ENCODE measurements at places on chromosomes 2 and 18. TPM values are rescaled to one million over a fixed set of nuclear protein-coding genes. Genes with fewer than 3 reads are reported as not detected.

The ASAP2 gene
- total RNA-seq: 32.2 TPM

The FSHR gene
- total RNA-seq: not detected

The CCDC85A gene
- 31.0 TPM for total RNA-seq

The MC2R gene
- under 0.01 TPM for total RNA-seq

The PRKAG3 gene
- not detected for total RNA-seq
